SK-N-SH treated with all-trans-retinoic acid at 6 μM for 48 hours (cell line): ENCODE measurements at places on chromosomes 6 and 20.

DNA sequence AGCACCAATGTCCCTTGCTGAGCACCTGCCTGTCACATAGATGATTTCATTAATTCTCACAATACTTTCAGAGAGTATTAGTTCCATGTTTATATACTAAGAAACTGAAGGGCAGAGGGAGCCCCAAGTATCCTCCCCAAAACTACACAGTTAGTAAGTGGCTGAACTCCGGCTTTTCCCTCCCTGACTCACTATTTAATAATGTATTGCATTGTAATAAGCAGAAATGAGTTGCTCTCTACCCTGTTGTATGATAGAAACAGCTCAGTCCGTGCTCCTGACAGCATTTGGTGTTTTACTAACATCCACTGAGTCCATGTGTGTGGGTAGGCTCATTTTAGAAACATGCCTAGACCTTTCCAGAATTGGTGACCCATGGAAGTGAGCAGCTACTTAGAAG is 76.8 kb downstream of the OLIG3 start:
- ATAC-seq: no peak

GRCh38 chr20:6700563-6701329 is 66.7 kb upstream of the BMP2 start:
- ATAC-seq: no peak

DNA sequence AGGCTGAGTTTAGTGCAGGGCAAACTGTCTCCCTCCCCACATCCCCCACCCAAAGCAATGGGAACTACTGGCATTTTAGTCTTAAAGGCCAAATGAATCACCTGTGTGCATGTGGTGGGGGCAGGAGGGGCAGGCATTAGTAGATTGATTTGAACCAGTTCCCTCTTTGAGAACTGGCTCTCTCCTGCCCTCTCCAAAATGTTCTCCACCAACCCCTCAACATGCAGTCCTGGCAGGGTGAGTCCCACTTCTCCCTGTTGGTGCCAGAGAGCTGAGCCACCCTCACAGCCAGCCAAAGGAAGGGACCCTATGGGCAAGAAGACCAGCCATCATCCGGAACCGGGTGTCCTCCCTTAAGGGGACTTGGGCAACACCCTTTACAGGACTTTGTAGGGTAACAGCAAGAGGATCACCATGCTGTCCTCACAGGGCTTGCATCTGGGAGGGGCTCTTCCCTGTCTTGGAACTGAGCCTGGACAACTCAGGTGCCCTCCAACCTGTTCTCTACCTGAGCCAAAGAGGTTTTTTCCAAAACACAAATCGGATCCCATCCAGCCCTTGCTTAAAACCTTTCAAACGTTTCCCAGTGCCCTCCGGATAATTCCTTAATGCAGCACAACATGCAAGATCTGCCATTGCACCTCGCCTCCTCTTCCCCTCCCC is 80.6 kb downstream of the MRPL14 start:
- ATAC-seq: no peak

- ATAC-seq: no peak
Observed at GRCh38 chr6:4607793-4608192, 168.4 kb upstream of the CDYL start.

DNA sequence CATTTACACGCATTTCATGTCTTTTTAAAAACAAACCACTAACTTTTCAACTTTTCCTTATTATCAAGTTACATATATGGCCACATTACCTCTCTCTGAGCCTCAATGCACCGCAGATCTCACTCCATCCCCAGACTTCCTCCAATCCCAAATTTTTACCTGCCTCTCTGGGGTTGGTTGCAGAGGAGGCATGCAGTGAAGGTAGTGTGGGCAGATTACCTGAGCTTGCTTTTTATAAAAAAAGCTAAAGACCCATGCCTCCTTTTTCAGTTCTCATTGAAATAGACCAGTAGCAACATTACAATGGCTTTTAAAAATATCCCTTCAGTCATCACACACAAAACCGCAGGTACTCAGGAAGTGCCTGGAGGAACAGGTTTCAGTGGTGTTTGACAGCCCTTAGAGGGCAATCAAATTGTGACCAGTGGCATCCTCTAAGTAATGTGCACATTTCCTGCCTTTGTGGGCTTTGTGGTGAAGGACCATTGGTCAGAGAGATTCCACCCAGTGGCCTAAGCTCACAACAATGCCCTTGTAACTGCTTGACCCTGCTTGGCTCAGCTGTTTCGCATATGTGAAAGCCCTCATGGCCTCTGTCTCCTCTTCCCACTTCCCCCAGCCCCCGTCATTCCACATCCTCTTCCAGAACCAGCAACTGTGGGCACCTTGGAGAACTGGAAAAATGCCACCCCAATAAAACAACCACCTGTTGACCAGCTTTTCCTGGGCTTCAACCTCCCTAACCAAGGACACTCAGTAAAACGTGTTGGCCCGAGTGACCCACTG is 30.2 kb upstream of the IL17A start:
- no peak for ATAC-seq

DNA sequence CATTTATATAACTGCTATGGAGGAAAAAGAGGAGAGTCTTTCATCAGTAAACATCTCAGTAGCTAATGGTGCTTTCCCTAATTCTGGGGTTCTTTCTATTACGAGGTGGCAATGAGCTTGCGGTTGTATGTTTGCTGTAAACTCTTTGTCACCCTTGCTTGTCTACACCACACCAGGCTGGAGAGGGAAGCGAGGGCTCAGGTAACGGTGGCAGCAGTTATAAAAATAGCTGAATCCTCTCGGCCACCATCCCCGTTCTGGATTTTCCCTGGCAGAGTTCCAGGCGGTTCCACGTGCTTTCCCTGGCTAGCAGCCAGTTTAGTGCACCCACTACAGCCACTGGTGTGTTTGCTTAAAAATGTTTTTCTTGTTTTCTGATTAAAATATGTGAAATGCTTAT is 39.0 kb downstream of the MAS1 start:
- ATAC-seq: no peak

DNA sequence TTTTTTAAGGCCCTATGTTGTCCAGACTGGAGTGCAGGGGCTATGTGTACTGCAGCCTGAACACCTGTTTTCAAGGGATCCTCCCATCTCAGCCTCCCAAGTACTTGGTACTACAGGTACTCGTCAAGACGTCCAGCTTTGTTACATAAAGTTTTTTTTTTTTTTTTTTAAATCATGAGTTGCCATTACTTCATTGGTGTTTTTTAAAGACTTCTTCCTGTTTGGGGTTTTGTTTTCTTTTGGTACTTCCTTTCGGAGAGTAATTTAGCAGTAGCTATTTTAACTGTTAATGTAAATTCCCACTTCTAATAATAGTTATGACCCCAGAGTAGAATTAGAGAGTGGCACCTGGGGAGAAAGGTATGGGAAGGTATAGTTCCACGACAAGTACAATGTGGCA is 10.5 kb downstream of the ZNFX1 start:
- no peak for ATAC-seq

GRCh38 chr6:70312165-70312745 is 9.4 kb upstream of the COL9A1 start:
- ATAC-seq: peak; percentile 82

GRCh38 chr6:41162687-41163418 is at the start of gene TREM2:
Gene TREM2 (minus strand): TSS chr6:41163116. CDS start chr6:41163082, 34 bp downstream.
- ATAC-seq: no peak

DNA sequence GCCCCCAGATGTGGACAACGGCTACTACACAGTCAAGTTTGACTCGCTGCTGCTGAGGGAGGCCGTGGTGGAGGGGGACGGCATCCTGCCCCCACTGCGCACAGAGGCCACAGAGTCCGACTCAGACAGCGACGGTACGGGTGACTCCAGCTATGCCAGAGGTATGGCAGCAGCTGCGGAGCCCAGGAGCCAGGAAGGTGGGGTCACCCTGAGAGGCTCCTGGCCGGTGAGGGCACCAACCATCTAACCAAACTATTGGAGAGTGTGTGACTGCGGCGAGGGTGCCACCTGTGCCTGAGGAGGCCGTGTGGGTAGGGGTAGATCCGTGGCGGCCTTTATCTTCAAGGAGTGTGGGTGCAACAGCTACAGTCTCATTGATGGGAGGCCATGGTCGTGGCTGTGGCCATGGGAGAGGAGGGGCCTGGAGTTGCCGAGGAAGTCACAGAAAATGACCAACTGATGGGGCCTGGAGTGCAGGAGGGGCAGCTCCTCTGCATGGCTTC is 2.8 kb upstream of the LIME1 start:
- ATAC-seq: no peak

DNA sequence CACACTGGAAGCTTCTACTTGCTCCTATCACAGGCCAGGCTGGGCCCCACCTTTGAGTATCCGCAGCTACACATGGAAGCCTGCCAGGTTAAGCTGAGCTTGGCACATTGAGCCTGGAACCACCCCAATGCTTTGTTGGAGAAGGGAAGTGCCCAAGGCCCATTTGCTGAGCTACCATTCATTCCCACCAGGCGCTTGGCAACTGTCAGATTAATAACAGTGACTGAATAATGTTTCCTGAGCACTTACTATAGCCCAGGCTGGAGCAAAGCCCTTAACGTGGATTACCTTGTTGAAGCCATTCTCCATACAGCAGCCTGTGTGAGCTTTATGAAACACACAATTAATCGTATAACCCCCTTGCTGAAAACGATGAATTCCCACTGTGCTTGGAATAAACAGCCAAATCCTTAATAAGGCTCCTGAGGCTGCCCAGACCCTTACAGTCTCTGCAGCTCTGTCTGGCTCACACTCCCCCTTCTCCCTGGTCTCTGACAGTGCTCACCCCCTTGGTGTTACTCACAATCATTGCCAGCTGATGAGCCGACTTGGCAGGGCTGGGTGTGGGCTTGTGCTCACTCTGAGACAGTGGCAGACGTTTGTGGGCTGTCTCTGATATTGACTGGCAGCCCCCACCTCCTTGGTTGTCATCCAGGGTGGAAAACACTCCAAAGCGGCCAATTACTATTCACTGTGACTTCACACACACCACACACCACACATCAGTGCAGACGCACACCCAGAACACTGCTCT is 357.1 kb downstream of the MAFB start:
- no peak for ATAC-seq

- ATAC-seq: no peak
Observed at GRCh38 chr6:1463275-1463674, 73.9 kb downstream of the FOXF2 start.

- ATAC-seq: no peak
Observed at GRCh38 chr6:22231050-22231449, 65.8 kb downstream of the PRL start.

GRCh38 chr6:136153707-136154375 is 96.3 kb downstream of the MTFR2 start:
- ATAC-seq: no peak

- no peak for ATAC-seq
Observed at GRCh38 chr20:49890471-49891361, 24.6 kb downstream of the SPATA2 start.

DNA sequence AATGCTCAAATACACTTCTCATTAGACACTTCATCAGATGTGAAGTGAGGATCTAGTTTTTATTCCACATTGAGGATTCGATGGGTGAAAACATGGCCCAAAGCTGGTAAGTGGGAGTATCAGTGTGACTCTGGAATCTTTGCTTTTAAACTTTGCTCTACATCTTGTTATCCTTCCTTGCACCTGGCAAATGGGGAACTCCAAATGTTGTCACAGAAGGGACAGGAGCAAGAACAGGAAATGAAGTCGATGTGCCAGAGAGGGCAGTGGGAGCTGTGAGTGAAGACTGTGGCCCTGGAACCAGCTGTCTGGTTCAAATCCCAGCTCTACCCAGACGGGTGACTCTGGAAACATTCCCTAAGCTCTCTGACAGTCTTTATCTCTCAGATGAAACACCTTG is 86.7 kb upstream of the AGPAT4 start:
- ATAC-seq: no peak

- peak; percentile 2 for ATAC-seq
Observed at GRCh38 chr6:27825025-27825793, 87.0 kb downstream of the OR2B2 start.

- no peak for ATAC-seq
Observed at GRCh38 chr6:125207956-125208355, 54.4 kb downstream of the TPD52L1 start.

- no peak for ATAC-seq
Observed at GRCh38 chr20:61372137-61373054, 120.3 kb downstream of the CDH4 start.

DNA sequence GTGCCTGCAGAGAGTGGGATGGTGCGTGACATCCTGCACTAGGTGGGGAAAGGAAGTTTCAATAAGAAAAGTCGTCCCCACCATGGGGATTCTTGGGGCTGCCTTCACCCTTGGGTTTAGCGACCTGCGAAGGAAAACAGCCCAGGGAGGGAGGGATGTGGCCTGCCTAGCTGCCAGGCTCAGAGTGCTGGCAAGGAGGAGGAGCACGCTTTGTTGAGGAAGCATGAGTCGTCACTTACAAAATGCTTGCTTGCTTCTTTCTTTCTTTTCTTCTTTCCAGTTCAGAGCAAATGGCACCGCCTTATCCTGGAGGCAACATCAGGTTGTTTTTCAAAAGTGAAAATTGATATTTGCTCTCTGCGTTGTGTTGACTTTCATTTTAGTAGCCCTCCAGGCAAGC is 123.2 kb downstream of the TFAP2C start:
- ATAC-seq: no peak

DNA sequence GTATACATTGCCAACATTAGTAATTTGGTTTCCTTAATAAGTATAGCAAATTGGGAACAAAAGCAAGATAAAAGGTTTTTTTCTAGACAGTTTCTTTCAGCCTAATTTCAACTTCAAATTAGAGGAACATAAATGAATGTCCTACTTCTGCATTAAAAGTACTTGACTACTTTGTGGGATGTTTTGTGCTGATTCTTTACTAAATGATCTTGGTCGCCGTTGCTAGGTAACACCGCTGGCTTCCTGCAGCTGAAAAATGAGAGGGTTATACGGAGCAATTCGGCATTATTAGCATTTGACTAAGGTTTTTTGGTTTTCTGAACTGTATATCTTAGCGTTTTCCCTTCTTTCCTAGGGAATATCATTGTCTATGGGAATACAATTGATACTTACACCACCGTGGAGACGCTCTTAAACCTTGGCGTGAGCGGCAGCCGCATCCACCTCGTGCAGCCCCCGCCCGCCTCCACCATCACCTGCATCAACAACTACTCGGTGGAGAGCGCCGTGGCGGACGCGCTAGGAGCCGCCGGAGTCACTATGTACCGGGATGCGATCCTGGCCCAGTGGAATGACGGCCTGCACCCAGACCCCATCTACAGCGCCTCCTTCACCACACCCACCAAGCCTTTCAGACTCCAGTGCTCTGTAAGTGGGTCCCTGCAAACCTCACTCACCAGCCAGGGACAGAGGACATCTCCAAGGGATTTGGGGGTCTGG is 90.9 kb upstream of the INSM1 start:
- no peak for ATAC-seq

- no peak for ATAC-seq
Observed at GRCh38 chr6:170375661-170376060, 69.1 kb downstream of the FAM120B start.

DNA sequence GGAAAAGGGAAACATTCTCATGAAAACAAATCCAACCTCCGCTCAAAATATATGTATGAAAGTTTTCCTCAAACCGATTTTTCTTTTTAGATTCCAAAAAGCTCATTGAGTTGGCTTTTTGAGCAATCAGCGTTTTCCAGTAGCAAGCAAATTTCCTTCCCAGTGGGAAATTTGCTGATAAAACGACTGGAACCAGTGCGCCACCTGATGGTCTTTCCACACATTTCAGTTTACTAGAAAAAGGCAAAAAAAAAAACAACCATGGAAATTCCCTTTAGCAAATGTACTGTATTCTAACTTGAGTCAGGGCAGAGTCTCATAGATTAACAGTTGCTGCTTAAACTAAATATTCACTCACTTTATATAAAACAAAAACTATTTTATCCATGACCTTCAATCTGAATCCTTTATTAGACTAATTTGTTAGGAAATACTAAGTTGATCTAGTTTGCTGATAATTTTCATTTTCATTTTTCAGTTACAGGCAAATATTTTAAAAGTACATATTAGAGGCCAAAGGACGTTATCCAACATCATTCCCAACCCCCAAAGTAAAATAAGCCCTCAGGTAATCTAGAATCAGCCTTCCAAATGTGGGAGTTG is 271.5 kb downstream of the FOXA2 start:
- ATAC-seq: no peak; the same call in 2 of the 3 replicates
